ENCODE measurements at places on chromosomes 13 and 19. TPM values are rescaled to one million over a fixed set of nuclear protein-coding genes. Genes with fewer than 3 reads are reported as not detected.

The PSG2 gene
- total RNA-seq: not detected

The GFY gene
- total RNA-seq: not detected

The NRTN gene
- total RNA-seq: not detected

The CCNE1 gene
- 1.9 TPM for total RNA-seq

The SIGLEC14 gene
- 12.6 TPM for total RNA-seq

The CSNK1G2 gene
- 49.3 TPM for total RNA-seq

The LRG1 gene
- total RNA-seq: 1.4 TPM

The SIGLEC10 gene
- 3.5 TPM for total RNA-seq

The CYP2F1 gene
- not detected for total RNA-seq

The ZNF730 gene
- total RNA-seq: not detected
